Panc1 (cell line): ENCODE measurements at places on chromosomes 1 and 21. TPM values are rescaled to one million over a fixed set of nuclear protein-coding genes. Genes with fewer than 3 reads are reported as not detected.

YBX1 gene
- total RNA-seq = 908 TPM

CDA gene
- total RNA-seq = 0.62 TPM

ATP1A2 gene
- total RNA-seq = 0.15 TPM

CFAP126 gene
- not detected for total RNA-seq

DMBX1 gene
- 0.05 TPM for total RNA-seq

ARHGAP30 gene
- total RNA-seq = 0.36 TPM

DISP1 gene
- 4.2 TPM for total RNA-seq

AK5 gene
- 3.0 TPM for total RNA-seq

GPR52 gene
- total RNA-seq = 0.87 TPM

KIAA0040 gene
- total RNA-seq = 0.31 TPM

ALG14 gene
- total RNA-seq = 4.1 TPM

NR0B2 gene
- total RNA-seq = 5.2 TPM

F13B gene
- not detected for total RNA-seq

ADGRL4 gene
- not detected for total RNA-seq

CYYR1 gene
- not detected for total RNA-seq

ADAMTSL4 gene
- total RNA-seq = 9.5 TPM

CYP4X1 gene
- 1.3 TPM for total RNA-seq

RGS18 gene
- total RNA-seq = not detected

JAM2 gene
- 0.21 TPM for total RNA-seq

ITLN1 gene
- not detected for total RNA-seq

RGL1 gene
- 0.92 TPM for total RNA-seq

ALX3 gene
- total RNA-seq = not detected

BSND gene
- total RNA-seq = not detected

RUNX3 gene
- total RNA-seq = 0.10 TPM

PLEKHA6 gene
- total RNA-seq = 5.5 TPM

CLDN17 gene
- total RNA-seq = not detected

B3GALT5 gene
- total RNA-seq = 0.10 TPM

DPH5 gene
- total RNA-seq = 22.6 TPM

ATP6V1G3 gene
- not detected for total RNA-seq

PCBP3 gene
- not detected for total RNA-seq

KCNH1 gene
- total RNA-seq = not detected

DPH2 gene
- total RNA-seq = 76.0 TPM

FCER1A gene
- total RNA-seq = not detected

BATF3 gene
- total RNA-seq = 2.4 TPM

SFPQ gene
- 266 TPM for total RNA-seq

HIVEP3 gene
- 6.0 TPM for total RNA-seq

NUP210L gene
- 0.05 TPM for total RNA-seq

OR10J1 gene
- not detected for total RNA-seq

PLPP3 gene
- 8.2 TPM for total RNA-seq

B3GALNT2 gene
- total RNA-seq = 40.7 TPM

RNF186 gene
- total RNA-seq = not detected

AMY1A gene
- not detected for total RNA-seq

TMEM81 gene
- 4.0 TPM for total RNA-seq

DNM3 gene
- total RNA-seq = 0.46 TPM

CYP4A22 gene
- not detected for total RNA-seq

SLC9C2 gene
- not detected for total RNA-seq

SF3B4 gene
- total RNA-seq = 120 TPM

KRTAP20-4 gene
- not detected for total RNA-seq

KRTAP10-3 gene
- not detected for total RNA-seq

PERM1 gene
- total RNA-seq = 1.5 TPM

CGN gene
- 10.2 TPM for total RNA-seq

SERPINC1 gene
- total RNA-seq = 0.64 TPM

PCNX2 gene
- 2.6 TPM for total RNA-seq

CRP gene
- total RNA-seq = 0.90 TPM

SYT2 gene
- total RNA-seq = 0.03 TPM

S100A8 gene
- not detected for total RNA-seq
